ENCODE measurements at places on chromosomes 7 and 10.

DNA sequence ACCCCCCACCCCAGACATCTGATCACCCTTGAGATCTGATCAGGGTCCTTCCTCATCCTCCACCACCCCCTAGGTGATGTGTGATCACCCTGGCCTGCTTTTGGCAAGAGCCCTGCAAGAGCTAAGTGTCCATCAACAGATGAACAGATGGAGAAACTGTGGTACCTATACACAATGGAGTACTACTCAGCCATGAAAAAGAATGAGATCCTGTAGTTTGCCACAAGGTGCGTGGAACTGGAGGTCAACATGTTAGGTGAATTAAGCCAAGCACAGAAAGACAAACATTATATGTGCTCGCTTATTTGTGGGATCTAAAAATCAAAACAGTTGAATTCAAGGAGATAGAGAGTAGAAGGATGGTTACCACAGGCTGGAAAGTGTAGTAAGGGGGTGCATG is 209.1 kb downstream of the USP6NL start:
- no peak for DNase-seq

- no peak for DNase-seq
Observed at GRCh38 chr10:14918964-14919363, 34.9 kb downstream of the DCLRE1C start.

DNA sequence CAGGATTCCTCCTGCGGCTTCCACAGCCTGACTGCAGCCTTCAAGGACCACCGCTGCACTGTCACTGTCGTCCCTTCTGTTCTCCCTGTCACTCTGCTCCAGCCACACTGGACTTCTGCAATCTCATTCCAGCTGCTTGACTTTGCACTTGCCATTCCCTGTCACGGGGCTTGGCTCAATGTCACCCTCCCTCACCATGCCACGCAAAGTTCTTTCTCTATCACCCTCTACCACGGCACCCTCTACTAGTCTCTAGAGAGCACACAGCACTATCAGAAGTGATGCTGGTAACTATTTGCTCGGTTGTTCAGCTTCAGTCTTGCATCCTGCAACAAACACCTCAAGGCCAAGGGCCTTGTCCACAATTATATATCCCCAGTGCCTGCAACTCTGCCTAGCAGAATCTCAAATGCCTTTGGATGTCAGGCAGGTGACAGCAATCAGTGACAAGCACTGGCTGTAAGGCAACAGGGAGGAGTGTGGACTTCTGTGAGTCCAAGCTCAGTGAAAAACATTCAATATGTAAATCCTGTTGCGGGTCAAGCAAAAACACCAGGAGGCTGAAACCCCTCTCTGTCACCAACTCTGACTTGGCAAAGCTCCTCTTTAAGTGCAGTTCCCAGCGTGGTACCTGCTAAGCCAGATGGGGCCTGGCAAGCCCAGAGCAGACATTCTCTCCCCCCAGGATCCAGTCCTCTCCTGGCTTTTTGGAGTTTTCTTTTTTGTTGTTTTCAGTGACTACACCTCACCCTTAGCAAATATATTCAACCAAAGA is 259.9 kb downstream of the FGFR2 start:
- DNase-seq = peak; percentile 42

GRCh38 chr7:139566736-139567646 is 43.5 kb downstream of the CLEC2L start:
- DNase-seq = peak; percentile 44

GRCh38 chr7:109752068-109752467 is 1182.4 kb downstream of the DNAJB9 start:
- no peak for DNase-seq
